ENCODE measurements at places on chromosomes 1 and 21.

DNA sequence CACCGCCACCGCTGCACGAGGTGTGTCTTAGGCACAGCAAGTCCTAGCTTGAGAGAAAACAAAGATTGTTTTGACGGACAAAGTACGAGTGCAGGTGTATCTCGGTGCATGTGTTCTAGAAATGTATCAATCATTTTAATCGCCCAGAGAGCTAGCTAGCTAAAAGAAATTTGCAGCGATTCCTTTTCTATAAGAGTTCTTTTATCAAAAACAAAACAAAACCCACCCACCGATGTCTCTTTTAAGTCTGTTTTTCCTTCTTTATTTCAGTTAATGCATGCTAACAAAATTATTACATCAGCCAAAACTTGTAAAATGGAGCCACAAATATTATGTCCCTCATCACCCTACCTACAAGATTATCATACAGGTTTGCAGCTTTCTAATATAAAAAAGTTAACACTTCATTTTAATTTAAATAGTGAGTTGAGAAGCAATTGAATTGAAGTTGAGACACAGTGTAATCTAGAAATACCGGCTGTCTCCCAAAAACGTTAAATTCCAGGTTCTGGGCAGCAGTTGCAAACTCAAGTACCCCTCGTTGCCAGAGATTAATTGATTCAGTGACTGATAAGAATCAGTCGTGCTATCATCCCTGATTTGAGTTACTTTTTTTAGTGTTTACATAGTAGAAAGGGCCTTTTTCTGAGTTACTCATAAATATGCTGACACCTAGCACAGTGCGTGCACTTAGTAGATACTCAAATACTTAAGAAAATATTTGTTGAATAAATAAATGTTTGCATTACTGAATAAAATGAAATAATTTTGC, 1.5 kb upstream of the SYDE2 start:
- DNase-seq, result peak; percentile 42

- DNase-seq, result no peak
Observed at GRCh38 chr1:159751031-159751430, 29.7 kb upstream of the DUSP23 start.

DNA sequence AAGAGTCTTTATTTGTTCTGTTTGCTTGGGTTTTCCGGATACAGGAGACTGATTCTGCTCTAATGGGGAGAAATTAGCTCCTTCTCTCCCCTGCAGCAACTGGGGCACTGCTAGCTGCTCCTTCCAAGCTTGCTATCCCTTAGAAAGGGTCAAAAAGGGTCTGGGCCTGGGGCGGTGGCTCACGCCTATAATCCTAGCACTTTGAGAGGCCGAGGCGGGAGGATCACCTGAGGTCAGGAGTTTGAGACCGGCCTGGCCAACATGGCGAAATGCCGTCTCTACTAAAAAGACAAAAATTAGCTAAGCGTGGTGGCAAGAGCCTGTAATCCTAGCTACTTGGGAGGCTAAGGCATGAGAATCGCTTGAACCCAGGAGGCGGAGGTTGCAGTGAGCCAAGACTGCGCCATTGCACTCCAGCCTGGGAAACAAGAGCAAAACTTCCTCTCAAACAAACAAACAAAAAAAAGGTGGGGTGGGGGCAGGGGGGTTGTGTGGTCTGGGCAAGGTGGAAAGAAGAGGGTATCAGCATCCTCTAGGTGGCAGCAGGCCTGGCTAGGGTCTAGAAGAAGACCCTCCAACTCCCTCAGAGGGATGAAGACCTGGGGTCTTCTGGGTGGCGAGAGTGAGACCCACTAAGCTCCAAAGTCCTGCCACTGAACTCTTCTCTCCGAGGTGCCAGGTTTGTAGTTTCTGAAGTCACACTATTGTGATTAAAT, 15.4 kb upstream of the TBX15 start:
- no peak for DNase-seq

- no peak for DNase-seq
Observed at GRCh38 chr1:213874789-213875188, 113.0 kb upstream of the PROX1 start.

DNA sequence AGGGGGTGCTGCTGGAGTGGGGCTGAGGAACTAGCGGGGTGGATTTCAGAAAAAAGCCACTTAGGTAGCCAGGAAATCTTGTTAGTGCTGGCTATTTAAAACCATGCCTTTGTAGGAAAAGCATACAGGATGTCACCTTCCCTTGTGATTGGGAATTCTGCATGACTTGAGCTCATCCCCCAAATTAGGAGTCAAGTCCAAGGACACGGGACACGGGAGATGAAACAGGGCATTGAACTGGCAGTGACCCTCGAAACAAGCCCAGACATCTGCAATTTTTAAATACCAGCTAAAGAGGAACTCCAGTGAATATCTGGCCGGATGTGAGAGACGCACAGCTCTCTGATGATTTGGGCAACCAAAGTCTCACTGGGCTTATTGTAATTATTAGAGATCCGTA, 32.8 kb downstream of the C2CD2 start:
- DNase-seq, result no peak

DNA sequence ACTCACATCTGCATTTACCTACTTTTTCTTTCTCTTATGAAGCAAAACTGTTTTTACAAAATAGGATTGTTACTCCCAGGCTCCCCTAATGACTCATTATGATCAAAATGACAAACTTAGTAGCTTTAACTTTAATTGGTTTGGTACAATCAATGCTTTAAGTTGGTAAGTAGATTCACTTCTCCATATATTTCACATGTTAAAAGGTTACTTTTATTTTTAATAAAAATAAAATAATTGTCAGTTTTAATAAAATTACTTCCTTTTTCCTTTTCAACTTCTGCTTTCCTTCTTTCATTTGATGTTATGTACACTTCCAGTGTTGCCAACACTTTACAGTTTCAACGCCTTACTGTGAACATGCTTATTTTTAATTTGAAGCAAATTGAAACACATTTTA, 477.6 kb downstream of the SETD4 start:
- DNase-seq, result no peak

GRCh38 chr1:203126866-203127665, 460 bp upstream of the ADORA1 start:
- DNase-seq, result no peak
